ENCODE measurements at places on chromosomes 1 and 21.

DNA sequence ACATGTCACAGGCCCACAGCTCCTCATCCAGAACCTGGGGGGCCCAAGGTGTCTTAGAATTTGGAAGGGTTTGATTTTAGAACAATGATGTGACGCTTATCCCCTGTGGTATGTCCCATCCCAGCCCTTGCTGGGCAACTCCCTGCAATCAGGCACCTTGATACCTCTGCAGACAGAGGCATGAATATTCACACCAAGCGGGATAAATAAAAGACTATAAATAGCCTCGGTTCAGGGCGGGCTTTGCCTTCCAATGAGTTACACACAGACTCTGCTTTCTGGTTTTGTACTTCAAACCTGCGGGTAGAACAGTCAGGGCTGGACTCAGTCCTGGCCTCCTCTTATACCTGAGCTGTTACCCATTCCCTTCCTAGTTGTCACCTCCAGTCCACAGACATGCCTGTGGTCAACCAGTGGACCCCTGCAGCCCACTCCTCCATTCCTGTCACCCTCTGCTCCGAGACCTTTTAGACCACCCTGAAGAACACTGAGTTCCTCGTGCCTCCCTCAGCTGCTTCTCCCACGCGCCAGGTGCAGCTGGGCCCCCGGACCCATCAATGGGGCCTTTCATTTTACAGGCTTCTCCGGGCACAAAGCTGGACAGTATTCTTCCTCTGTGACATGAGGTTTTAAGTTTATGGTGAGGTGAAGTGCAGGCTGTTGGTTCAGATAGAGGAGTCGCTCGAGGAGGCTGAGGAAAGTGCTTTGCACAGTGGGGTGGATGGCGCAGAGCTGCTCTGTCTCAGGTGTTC lies 120.1 kb upstream of the TNR start:
- no peak for DNase-seq

GRCh38 chr1:243926803-243927245 lies 76.8 kb upstream of the AKT3 start:
- DNase-seq = no peak

DNA sequence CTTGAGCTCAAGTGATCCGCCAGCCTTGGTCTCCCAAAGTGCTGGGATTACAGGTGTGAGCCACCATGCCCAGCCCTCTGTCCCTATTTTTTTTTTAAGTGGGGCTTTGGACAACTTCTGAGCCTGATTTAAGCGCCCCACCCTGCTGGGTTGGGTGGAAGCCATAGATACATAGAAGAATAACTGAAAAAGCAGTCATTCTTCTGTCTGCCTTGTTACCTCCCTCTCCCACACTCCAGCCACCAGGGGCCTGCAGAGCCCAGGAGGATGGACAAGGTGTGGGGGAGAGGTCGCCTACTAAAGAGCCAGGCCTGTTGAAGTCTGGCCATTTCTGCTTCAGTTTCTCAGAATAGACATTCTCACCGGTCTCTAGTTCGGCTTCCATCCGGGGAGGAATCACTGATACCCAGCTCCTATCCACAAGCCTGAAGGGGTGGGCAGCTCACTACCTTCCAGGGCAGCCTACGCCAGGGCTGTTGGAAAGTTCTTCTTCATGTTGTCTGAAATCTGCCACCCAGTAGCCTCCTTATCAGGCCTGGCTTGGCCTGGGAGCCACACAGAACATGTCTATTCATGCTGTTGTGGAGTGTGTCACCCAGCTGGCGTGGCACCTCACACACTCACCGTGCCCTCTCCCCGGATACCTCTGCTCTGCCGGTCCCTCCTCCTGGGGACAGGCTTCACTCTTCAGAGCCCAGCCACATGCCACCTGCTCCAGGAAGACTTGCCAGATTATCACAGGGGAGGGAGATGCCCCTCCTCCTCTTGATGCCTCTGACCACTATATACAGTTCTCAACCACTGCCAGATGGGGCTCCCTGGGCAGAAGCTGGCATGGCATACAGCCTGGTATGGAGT lies 27.7 kb downstream of the KNCN start:
- no peak for DNase-seq

GRCh38 chr1:174797398-174797797 lies 202.3 kb upstream of the CACYBP start:
- no peak for DNase-seq

- DNase-seq = no peak
These were observed 72.6 kb downstream of the LGR6 start for GRCh38 chr1:202266061-202266765.

All from T-helper 1 cell (primary cell).